Common myeloid progenitor, CD34-positive (primary cell): ENCODE measurements at places on chromosomes 16 and 17.

DNA sequence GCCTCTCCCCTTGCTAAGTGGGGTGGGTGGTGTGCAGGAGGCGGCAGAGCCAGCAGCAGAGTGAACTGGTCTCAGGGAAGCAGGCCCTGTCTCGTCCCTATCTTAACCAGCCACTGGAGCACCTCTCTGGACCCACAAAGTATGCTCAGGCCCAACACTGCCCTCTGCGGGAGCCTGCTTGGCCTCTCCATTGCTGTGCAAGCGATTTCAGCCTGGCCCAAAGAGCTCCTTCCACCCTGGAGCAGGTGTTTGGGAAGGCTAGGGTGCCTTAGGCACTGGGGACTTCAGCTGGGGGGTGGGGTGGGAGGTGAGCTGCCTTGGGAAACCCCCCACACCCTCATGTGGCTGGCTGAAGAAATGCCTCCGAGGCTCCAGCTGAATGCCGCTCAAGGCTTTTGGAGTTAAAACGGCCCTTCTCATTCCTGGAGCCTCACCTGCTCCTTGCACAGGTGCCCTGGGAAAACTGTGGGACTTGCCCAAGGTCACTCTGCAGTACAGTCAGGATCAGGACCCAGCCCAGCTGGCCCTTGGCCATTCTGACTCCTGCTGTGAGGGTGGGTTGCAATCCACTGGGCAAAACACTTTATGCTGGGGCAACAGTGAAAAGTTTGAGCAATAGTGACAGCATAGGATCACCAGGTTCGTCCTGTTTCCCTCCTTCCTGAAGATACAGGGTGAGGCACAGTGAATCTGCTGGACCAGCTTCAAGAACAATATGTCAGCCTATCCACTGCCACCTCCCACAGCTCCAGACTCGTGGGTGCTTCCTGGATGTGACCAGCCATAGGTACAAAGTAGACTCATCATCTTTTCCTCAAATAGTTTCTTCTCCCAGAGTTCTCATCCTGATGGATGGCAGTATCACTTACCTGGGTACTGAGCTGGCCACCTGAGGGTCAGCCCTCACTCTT lies 5.9 kb upstream of the UBE2O start:
- DNase-seq: peak; percentile 66

DNA sequence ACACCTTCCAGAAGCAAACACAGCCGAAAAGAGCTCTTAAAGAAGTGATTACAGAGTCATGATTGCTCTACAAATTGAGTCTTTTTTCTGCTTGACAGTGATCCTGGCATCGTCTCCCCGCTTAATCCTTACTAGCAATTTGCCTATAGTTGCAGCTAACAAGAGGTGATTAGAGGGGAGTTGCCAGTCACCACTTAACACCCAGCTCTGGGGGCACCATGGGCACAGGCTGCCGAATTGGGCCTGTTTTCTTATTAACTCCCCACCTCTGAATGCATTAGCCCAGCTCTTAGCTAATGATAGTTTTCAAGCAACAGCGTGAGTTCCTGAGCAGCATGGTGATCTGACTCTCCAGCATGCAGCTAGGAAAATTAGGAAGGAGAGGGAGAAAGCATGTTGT lies 93.5 kb downstream of the RBFOX1 start:
- DNase-seq: no peak

DNA sequence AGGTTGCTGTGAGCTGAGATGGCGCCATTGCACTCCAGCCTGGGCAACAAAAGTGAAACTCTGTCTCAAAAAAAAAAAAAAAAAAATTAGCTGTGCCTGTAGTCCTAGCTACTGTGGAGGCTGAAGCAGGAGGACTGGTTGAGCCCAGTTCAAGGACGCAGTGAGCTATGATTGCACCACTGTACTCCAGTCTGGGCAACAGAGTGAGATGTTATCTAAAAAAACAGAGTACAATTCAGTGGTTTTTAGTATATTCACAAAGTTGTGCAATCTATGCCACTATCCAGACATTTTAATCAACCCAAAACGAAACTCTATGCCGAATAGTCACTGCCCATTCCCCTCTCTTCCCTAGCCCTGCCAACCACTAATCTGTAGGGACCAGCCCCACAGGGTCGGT lies 25.1 kb downstream of the C16orf54 start:
- no peak for DNase-seq

DNA sequence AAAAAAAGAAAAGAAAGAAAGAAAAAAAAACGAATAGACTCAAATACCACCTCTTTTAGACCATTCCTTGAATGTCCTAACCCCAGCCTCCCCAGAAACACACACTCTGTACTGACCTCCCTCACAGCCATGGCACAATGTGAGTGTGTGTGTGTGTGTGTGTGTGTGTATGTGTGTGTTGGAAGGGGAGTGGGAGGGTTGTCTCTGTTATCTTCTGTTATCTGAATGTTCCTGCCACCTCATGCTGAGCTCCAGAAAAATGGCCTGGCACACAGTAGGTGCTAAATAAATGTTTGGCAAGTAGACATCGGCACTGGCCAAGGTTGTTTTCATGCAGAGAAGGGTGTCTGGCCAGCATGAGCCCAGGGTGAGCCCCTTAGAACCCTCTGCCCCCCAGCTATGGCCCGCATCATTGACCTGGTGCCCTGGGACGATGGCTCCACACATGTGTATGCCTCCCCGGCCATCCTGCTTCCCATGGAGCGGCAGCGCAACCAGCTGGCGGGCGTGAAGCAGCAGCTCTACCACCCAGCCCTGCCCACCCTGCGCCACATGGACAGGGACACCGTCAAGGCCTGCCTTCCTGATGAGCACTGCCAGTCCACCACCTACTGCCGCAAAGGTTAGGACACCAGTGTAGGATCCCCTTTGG lies 6.6 kb upstream of the CNGB1 start:
- no peak for DNase-seq

DNA sequence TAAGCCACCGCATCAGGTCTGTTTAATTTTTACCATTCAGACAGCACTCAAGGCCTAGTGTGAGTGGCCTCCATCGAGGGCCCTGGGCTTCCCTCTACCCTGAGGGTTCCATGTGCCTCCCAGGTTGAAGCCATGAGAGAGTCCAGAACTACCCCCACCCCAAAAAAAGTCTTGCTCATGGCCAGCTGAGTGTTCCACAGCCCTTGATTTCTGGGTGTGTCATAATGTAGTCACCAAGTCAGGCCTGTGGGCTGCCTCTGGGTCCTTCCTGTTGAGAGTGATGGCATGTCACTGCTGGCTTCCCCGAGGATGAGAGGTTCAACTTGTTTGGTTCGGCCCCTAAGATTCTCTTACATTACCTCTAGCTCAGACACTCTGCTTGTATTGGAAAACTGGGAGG lies 100.6 kb downstream of the PITPNC1 start:
- DNase-seq: no peak

GRCh38 chr17:59223813-59224212 lies 3.5 kb downstream of the GDPD1 start:
- no peak for DNase-seq
